Brain (organoid and tissue), 16 donors: ENCODE measurements at places on chromosomes 7 and 10.
A peak's percentile ranks its signal among the peaks of the same experiment; 100 is the strongest.

GRCh38 chr7:20284003-20284770, 46.5 kb upstream of the ITGB8 start:
- DNase-seq = no peak

DNA sequence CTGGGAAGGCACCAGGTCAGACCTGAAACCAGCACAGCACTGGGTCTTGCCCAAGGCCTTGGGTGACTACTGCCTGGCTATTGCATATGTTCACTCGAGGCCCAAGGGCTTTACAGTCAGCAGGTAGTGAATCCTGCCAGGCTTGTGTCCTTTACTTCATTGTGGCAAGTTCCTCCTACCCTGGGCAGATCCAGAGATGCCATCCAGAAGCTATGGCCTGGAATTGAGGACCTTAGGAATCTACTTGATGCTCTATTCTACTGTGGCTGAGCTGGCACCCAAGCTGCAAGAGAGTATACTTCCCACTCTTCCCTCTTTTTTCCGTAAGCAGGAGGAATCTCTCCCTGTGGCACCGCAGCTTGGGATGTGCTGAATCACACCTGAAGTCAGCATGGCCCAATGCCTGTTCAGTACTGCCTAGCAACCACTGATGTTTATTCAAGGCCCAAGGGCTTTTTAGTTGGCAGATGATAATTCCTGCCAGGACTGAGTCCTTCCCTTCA, 246.7 kb upstream of the CTBP2 start:
- DNase-seq = no peak

GRCh38 chr7:41002741-41003610, 699.9 kb downstream of the INHBA start:
- peak; percentile 48 for DNase-seq

GRCh38 chr10:73469579-73469978, 26.2 kb downstream of the PPP3CB start:
- DNase-seq = no peak

DNA sequence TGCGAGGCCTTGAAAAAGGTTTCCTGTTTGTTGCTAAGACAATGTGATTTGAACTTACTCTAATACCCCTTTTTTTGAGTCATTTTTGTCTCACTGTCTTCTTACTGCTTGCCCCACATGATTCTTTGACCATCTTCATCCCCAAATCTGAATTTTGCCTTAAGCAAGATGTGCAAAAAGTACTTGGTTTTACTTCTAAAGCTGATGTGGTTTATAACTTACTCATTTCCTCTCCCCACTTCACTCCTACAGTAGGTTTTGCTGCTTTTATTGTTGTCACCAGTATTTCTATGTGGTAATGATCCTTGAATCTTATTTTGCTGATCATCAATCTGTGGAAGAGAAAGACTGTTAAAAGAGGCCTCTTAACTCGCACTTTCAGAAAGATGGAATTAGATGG, 396.4 kb downstream of the SDK1 start:
- DNase-seq = no peak

DNA sequence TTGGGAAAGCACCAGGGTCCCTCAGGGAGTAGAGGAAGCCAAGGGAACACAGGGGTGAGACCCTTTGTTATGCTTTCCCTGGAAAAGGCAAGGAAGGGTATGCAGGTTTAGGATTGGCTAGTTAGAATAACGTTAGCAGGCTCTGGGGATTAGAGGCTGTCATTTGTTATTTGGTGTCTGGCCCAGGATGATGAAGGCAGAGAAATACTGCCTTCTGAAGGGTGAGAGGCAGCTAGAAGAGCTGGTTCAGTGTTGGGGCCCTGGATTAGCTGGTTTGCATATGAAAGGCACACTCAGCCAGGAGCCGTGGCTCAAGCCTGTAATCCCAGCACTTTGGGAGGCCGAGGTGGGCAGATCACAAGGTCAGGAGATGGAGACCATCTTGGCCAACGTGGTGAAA, 3.0 kb upstream of the PILRA start:
- DNase-seq = no peak

DNA sequence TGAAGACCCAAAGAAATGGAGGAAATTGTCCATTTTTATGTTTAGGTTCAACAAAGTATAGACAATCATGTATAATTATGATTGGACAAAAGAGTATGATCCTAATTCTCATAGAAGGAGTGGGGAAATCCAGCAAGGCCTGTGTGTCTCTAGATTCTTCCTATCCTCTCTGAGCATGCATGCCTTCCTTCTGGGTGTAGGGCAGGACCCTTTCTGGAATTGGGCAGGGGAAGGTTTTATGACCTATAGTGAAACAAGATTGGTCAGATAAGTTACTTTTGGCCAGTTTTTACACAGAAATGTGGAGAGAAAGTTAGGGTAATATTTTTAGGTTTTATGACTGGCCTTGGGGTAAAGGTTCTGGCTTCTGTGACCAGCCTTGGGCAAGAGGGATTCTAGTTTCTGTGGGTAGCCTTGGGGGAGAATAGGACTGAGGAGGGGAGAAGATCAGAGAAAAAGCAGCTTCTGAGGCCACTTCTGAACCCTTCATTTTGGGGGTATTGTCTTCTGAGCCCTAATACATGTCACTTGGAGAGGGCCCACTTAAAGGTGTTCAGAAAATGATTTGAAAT, 289.4 kb downstream of the EXOC4 start:
- no peak for DNase-seq

DNA sequence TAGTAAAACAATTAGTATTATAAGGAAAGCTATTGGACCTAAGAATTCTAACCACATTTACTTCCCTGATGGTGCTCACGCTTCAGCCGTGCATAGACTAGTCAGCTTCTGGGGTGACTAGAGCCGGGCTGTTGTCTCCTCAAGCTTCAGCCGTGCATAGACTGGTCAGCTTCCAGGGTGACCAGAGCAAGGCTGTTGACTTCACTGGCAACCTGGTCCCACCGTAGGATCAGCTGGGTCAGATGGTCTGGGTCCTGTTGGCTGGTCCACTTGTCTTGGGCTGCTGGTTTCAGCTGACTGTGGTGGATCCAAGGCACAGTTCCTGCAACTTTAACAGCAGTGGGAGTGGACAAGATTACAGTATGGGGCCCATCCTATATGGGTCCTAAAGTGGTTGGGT, 99.4 kb downstream of the TRIM24 start:
- DNase-seq = no peak

DNA sequence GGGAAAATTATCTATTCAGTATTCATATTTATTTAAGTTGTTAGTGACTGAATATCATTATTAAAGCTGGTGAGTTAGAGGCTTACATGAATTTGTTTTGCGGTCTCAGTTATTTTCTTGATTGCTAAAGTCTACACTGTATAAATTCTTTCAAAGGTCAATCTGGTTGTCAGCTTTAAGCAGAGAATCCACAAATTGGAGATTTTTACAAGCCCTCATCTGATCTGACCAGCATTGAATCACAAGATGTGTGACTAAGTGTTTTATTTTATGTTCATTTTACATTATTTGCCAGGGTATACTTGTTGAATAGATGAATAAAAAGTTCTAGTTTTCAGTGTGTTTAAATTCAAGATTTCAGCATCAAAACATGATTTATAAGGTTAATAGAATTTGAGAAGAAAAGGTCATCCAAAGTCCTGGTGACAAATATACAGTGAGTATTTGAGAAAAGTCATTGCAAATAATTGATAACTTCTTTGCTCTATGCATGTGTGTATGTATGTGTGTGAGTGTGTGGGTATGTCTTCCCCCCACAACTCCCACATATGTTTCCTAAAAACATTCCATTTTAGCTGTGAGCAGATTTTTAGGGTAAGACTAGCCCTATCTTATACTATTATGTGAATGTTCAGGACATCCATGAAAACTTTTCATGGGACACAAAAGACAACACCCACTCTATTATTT, 4.4 kb downstream of the SEMA3A start:
- DNase-seq = no peak

- DNase-seq = no peak
These were observed 1.6 kb upstream of the KBTBD2 start for GRCh38 chr7:32893207-32893524.

DNA sequence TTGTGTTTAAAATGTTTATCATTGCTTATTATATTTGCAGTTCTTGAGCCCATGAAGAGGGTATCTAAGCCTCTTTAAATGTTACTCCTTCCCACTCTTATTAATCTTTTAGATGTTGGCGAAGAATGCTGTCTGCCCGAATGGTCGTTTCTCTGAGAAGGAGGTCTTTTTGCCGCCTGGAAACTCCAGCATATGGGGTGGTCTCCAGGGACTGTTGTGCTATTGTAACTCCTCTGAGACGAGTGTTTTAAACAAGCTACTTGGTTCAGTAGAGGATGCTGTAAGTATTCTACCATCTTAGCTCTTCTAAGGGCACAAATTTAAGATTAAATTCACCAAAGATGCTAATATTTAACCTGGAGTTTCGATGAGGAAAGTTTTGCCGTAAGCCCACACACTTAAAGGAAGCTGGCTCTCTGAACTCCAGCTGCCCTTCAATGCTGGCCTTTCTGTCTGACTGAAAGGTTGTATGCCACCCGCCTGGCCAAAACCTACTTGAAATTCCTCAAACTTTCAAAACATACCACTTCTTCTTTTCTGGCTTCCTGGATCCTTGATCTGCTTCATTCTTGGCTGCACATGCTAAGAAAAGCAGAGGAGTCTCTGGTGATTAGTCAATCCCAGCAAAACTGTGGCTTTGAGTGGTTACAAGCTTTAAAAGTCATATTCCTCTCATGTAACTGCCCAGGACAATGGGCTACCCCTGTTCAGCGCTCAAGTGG, 74.7 kb downstream of the ABCA13 start:
- no peak for DNase-seq

DNA sequence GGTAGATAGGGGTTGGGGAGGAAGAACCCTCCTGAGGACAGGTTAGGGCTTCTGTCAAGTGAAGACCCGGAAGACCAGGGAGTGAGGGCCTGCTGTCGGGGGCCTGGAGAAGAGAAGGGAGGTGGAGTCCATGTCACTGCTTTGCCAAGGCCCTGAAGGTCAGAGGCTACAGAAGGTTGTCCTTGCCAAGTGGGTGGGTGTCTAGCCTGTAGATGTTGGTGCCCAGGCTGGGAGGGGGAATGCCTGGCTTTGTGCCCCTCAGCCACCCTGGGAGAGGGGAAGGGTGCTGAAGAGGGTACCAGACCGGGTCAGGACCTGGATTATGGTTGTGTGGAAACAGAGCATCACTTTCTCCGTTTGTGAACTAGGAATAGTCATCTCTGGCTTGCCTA, 67.2 kb upstream of the AQP1 start:
- DNase-seq = no peak

- no peak for DNase-seq
These were observed 16.1 kb downstream of the MUC17 start for GRCh38 chr7:101035941-101036340.

DNA sequence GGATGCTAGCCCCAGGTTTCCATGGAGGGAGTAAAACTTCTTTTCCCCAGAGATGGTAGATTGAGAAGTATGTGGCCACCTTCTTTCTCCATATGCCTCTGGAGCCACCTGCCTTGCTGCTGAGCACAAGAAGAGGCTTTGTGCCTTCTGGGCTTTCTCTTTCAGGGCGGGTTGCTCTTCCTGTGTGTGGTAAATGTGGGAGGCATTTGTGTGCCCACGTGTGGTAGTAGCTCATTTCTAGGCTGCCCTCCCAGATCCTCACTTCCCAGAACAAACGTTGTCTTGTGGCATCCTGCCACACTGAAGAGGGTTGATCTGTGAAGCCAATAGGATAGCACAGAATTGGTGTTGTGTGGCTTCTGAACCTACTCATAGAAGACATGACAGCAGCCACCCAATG, 342.0 kb upstream of the PODXL start:
- DNase-seq = no peak

DNA sequence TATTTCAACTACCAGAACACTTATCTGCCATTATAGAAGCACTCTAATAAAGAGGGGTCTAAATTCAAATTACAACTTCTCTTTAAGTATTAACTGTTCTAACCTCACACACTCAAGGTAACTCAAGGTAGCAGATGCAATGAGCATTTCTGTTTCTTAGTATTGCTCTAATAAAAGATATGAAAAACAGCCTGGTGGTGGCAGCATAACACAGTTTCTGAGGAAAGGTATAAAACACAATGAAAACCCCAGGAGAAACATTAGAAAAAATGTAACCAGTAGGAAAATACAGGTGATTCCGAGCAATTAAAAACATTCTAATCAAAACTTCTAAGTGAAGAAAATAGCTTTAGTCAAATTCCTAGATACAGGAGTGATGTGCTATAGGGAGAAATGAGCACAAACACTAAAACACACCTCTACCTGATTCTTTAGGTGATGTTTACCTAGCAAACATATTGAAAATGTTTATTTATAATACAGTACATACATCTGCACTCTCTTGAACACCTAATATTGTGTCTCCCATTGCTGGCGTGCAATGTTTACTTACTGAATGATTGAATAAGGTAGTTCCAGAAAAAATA, 3.5 kb downstream of the MKRN1 start:
- DNase-seq = peak; percentile 85

DNA sequence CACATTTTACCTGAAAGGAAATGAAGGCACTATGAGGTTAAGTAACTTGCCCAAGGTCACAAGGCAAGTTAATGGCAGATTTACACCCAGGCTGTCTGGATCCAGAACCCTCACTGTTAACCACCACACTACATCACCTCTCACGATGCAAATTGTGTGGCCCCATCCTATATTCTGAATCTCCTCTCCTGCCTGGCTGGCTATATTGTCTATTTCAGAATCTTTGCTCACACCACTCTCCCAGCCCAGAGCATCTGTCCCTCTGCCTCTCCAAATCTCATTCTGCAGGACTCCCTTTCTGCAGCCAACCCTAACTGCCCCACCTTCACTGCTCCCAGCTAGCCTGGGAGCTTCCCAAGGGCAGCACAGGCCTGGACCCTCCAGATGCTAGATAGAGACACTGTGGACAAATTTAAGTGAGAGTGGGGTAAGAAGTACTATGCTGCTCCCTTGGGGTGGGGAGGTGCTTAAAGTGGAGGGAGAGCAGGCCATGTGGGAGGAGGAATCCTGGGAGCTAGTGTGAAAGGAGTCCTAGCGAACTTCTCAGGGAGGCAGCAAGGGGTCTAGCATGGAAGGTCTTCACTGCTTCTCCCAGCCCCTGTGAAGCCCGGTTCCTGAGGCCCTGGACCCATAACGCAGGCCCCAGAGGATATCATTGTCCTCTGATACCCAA, 786 bp downstream of the CUEDC2 start:
- DNase-seq = no peak

GRCh38 chr7:75055830-75056772, 17.5 kb downstream of the RCC1L start:
- DNase-seq = peak; percentile 68

DNA sequence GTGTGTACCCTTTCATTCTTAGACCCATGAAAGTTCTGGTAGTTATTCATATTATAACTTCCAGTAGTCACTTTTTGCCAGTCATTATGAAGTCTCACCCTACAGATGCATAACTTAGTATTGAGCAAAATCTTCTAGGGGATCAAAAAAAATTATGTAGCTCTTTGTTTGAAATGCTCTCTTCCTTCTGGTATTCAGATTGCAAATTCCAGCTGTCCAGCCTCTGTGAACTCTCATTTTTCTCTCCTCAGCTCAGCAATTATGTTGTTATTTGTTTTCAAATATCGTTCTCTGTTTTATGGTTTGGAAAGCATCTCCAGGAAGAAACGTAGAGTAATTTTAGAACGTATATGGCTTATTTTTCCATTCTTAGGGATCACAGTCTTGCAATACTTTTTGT, 442.5 kb downstream of the SEMA3D start:
- no peak for DNase-seq
